ENCODE measurements at places on chromosomes 11 and 22.

DNA sequence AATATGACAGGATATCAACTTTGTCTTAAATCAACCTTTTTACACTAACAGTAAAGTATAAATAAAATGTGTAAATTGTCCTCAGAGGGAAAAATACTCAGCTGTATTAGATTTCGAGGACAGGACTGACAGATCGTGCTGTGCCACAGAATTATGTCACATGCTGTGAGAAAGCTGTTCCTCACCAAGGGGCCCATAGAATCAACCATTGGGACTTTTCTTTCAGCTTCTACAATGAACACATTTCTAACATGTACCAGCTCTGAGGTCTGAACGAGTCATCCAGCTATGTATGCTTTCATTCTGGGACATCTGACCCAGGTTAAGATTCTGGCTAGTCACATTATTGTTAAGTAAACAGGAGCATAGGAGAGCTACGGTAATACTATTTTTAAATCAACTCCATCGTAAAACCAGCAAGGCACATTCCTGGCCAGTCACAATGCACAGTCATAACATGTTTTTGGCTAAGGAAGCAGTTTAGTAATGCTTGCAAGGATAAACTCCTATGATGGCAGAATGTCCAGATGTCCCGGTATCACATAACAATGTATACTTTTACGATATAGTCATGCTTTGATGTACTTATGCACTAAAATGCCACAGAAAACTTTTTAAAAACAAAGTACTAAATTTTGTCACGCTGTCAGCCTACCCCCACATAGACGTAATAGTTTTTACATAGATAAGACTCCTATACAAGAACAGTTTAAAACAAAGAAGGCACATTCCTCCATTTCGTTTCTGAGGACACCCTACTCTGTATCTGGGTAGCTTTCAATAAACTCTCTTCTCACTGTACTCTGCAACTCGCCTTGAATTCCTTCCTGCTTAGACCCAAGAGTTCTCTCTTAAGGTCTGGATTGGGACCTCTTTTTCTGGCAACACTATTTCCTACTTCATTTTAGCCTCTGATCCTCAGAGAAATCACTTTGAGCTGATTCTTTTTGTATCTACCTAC, 27.4 kb downstream of the ZNF214 start:
- DNase-seq: no peak
- no peak overlapping the region for H3K4me3 ChIP-seq
- no peaks in the 10 kb centered on the region for H3K4me1 ChIP-seq

DNA sequence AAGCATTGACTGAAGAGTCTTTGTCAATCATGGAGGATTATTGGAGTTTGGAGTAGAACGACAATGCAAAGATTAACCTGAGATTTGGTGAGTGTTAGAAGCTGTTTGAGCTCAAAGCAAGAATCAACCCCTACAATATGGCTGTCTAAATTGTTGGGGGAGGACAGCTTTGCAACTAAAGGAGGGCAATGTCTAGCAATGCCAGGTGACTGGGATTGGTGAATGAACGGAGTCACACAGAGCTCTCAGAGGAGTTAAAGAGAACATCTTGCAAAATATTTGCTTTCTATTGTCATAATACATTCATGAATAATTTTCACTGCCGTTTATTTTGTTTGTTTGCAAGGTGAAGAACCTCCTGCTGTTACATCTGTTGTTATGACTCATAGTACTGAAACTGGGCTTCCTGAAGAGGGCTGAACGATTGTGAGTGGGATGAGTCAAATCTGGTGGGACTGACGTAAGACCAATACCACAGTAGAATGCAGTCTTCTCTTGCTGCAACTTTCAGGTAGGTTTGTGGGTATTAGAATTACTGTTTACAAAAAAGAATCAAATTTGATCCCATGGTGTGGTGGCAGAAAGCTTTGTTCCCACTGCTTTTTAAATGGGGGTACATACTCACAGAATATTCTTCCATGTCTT, 281.9 kb downstream of the CADM1 start:
- no peaks in the 10 kb centered on the region for H3K27me3 ChIP-seq
- no peaks in the 10 kb centered on the region for H3K36me3 ChIP-seq
- no peak overlapping the region for H3K27ac ChIP-seq
- DNase-seq: no peak
- no peaks in the 10 kb centered on the region for H3K4me1 ChIP-seq

- DNase-seq: no peak
- no peaks in the 10 kb centered on the region for H3K27me3 ChIP-seq
- peaks cover 11% of the 10 kb centered on the region for H3K36me3 ChIP-seq
- no peak overlapping the region for H3K27ac ChIP-seq
- no peak overlapping the region for H3K4me3 ChIP-seq
Measured at GRCh38 chr11:6626971-6627761, 7.9 kb upstream of the TPP1 start.

DNA sequence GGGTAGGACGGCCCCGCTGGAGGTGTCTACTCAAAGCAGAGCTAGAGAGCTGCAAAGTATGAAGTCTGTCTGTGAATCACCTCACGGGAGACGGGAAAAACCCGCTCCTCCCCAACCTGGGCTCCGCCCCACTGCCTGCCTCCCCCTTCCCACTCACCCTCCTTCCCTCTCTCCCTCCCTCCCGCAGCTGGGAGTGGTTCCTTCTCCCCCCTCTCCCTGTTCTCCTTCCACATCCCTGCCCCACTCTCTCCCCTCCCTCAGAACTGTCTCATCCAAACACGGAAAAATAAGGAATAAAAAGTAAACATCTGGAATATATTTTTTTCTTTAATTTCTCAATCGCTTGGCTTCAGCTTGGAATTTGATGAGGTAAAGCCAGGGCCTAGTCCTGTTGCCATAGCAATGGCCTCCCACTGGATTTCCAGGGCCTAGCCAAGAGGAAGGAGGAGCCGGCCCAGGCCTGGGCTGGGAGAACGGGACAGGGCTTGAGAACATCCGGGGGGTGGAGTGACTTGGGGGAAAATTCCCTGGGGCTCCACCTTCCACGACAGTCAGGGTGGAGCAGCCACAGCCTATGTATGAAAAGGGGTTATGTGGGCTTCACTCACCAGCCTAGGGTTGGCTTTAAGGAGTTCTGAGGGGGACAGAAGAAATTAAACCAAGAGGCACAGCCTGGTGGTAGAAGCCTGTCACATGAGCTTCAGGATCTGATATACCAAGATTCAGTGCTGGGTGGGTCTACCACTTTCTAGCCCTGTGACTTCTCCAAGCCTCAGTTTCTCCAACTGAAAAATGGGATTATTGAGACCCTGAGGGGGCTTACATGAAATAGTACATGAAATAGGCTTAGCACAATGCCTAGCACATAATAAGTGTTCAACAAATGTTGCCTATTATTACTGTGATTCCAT, 2.2 kb downstream of the TNKS1BP1 start:
- H3K4me1 ChIP-seq: peaks cover 2% of the 10 kb centered on the region
- no peaks in the 10 kb centered on the region for H3K27me3 ChIP-seq
- no peak overlapping the region for H3K4me3 ChIP-seq
- no peak for DNase-seq

GRCh38 chr11:2813141-2813908, 72.2 kb downstream of the CDKN1C start:
- peak overlapping the region; percentile 38 for H3K27ac ChIP-seq
- no peak overlapping the region for H3K4me3 ChIP-seq
- no peaks in the 10 kb centered on the region for H3K36me3 ChIP-seq
- peaks cover 27% of the 10 kb centered on the region for H3K4me1 ChIP-seq
- H3K27me3 ChIP-seq: no peaks in the 10 kb centered on the region

- no peak overlapping the region for H3K27ac ChIP-seq
- DNase-seq: peak; percentile 76
- H3K36me3 ChIP-seq: no peaks in the 10 kb centered on the region
- H3K4me1 ChIP-seq: peaks cover 8% of the 10 kb centered on the region
- H3K27me3 ChIP-seq: no peaks in the 10 kb centered on the region
- H3K4me3 ChIP-seq: no peak overlapping the region
Measured at GRCh38 chr22:22753526-22754267, 109.3 kb downstream of the GGTLC2 start.

DNA sequence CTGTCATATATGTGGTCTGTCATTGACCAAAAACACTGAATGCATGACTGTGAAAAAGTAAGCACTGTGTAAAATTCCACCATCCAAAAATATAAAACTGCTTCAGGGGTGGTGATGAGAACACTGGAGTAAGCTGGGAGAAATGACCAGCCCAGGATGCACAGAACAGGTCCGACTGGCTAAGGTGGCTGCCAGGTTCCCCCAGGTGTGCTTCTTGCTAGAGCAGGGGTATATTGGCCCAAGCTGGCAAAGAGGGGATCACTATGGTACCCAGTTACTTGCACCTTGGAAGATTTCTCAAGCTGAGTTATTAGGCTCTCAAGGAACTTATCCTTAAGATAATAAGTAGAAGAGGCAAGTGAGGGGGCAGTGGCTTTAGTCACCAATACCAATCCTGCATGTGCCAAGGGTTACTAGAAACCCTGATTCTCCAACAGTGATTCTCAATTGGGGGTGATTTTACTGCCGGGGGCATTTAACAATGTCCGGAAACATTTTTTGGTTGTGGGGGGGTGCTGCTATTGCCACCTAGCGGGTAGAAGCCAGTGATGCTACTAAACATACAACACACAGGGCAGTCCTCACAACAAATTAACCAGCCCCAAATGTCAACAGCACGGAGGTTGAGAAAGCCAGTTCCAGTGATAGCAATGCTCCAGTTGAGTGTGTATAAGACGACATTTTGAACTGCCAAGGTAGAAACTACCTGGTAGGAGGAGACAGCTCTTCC, 15.7 kb downstream of the SNU13 start:
- no peaks in the 10 kb centered on the region for H3K27me3 ChIP-seq
- DNase-seq: no peak
- H3K36me3 ChIP-seq: peaks cover 6% of the 10 kb centered on the region
- H3K4me3 ChIP-seq: no peak overlapping the region
- H3K4me1 ChIP-seq: no peaks in the 10 kb centered on the region

GRCh38 chr11:113677685-113678084, 28.4 kb downstream of the TMPRSS5 start:
- H3K27ac ChIP-seq: no peak overlapping the region
- H3K4me3 ChIP-seq: no peak overlapping the region
- no peaks in the 10 kb centered on the region for H3K36me3 ChIP-seq
- no peak for DNase-seq
- H3K4me1 ChIP-seq: no peaks in the 10 kb centered on the region

- H3K36me3 ChIP-seq: no peaks in the 10 kb centered on the region
- peak; percentile 64 for DNase-seq
- H3K4me1 ChIP-seq: peaks cover 41% of the 10 kb centered on the region
- H3K27ac ChIP-seq: peak overlapping the region; percentile 89
- H3K4me3 ChIP-seq: no peak overlapping the region
Measured at GRCh38 chr11:95700471-95700817, 89.1 kb downstream of the FAM76B start.

GRCh38 chr11:132032555-132032954, 662.1 kb downstream of the NTM start:
- no peak overlapping the region for H3K4me3 ChIP-seq
- H3K27me3 ChIP-seq: peaks cover 3% of the 10 kb centered on the region
- no peak overlapping the region for H3K27ac ChIP-seq
